Hepatic stellate cell (primary cell): ENCODE measurements at places on chromosomes 6 and 20.

GRCh38 chr20:25233016-25233772, 14.7 kb upstream of the PYGB start:
- peak; percentile 65 for DNase-seq

DNA sequence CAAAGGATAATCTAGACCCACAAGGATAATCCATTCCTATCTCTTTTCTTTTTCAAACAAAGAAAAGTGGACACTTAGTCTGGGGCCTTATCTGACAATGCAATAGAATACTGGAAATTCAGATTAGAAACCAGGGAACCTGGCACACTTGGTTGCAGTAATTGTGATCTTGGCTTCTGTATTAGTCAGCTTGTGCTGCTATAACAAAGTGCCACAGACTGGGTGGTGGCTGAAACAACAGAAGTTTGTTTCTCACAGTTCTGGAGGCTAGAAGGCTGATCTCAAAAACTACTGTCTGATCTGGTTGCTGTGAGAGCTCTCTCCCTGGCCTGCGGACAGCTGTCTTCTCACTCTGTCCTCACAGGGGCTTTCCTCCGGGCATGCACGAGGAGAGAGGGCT, 49.4 kb downstream of the SNRNP48 start:
- no peak for DNase-seq

DNA sequence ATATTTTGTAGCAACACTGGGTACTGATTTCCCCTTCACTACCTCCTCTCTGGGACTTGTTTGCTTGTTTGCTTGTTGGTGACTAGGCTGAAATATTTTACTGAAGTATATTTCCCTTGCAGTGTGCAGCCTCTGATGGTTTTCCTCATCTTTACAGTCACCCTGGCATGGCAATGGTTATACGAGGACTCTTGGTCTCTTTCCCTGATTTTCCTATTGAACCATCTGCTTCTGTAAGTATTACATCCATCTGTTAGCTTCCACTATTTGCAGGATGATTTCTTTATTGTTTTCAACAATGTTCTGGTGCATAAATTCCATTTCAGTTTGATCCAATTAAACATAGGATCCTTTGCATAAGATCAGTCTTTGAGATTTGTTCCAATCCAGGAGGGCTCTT, 465.1 kb downstream of the MEI4 start:
- DNase-seq, result no peak

DNA sequence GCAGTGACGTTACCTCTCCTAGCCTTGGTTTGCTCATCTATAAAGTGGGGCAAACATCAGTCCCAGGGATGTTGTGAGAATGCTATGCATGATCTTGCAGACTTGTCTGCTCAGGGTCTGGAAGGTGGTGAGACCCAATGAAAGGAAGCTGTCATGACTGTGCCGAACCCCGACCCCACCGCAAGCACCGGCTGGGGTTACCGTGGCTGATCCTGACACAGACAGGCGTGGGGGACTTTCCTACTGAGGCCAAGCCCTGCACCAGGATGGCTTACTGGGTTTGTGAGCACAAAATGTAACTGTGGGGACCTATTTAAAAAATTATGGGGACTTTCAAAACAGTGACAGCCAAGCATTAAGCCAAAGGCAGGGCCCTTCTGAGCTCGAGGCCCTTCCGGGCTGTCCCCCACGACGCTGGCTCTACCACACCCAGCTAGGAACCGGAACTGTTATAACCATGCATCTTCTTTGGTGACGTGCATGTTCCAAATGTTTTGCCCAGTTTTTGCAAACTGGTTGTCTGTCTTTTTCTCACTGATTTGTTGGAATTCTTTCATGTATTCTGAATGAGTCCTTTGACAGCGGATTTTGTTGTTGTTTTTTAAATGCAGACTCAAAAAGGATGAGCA, 76.6 kb upstream of the PMEPA1 start:
- no peak for DNase-seq

DNA sequence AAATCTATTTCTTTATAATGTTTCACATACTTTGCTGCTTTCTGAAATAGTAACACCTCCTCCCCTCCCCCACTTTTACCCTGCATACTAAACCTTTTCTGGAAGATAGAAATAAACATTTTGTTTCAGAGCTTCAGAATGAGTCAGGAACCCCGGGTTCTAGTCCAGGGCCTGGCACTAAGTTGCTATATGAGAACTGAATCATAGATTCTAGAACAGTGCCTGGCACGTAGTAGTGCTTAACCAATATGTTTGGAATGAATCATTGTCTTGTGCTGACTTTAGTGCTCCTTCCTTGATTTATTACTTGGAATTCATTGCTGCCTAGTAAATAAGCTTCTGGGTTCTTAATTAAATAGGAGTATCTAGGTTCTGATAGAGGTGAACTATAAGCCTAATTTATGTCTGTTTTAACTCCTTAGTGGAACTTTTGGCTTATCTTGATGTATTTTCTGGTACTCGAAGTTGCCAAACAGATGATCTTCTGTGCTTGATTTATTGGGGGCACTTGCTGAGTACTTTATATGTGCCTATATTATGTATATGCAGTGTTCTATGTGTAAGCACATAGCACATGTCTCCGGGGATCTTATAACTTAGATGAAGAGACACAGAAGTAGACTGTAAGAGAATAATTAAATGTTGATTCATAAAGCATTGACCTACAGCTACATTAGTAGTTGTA, 18.6 kb downstream of the TAB2 start:
- no peak for DNase-seq

GRCh38 chr6:33392595-33392948, 949 bp downstream of the KIFC1 start:
- no peak for DNase-seq

DNA sequence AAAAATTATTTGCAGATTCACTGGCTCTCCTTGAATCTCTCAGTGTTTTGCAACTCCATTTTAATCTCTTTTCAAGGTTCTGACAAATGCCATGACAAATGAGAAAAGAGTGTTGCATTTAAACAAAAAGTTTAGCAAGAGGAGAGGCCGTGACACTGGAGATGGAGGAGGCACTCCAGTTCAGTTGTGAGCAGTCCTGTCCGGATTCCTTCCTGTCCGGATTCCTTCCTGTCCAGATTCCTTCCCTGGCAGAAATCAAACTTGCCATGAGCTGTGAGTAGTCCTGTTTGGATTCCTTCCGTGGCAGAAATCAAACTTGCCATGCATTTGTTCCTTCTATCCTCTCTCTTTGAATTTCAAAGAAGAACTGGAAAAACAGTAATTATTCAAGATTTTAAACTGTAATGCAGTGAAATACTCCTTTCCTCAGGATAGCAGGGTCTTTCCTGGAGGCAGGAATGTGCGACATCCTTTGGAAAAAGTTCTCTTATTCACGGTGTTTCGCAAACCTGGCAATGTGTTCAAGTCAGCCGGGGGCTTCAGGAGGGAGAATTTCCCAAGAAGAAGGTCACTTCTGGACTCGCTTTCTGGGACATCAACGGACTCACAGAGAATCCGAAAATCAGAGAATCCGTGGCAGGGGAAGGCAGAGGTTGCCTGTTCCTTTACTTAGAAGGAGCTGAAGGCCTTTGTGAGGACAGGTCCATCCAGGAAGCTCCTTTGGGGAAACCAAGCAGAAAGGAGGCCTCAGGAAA, 48.7 kb upstream of the DACT2 start:
- DNase-seq, result no peak

- no peak for DNase-seq
These were observed 500 bp downstream of the LTV1 start for GRCh38 chr6:143843677-143843999.

- no peak for DNase-seq
These were observed 104.9 kb downstream of the TULP4 start for GRCh38 chr6:158416883-158417759.

DNA sequence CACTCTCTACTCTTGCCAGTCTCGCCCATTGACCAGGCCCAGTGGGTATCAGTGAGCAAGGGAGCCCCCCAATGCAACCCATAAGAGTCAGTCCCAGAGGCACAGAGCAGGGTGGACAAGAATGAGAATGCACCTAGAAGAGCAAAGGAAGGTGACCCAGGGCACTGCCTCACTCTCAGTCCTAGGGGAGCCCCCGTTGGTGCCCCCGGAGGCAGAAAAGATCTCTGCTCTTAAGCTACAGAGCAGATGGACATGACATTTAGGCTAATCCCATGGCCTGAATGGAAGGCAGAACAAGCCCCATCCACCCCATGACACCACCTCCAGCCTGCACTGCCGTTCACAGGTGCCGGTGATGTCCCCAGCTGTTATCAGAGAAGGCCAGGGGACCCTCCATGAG, 50.7 kb upstream of the PLEKHG1 start:
- no peak for DNase-seq

- no peak for DNase-seq
These were observed 26.3 kb downstream of the HECA start for GRCh38 chr6:139161169-139161568.

DNA sequence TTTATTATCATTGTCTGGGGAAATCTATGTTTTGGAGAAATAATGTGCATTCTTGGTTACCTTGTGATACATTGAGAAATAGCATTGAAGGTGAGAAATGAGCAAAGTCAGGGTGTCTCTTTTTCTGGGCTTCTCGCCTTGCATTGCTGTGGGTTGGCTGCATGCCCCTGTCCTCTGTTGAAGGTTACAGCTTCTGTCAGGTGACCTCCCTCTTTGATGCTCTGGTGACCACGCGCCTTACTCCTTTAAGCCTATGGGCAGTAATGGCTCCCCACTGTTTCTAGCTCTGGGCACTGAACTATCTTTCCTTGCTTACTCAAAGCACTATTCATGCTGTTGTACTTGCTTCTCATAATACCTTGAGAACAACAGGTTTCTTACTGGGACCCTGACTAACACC, 14.6 kb downstream of the ADGRB3 start:
- DNase-seq, result no peak

- DNase-seq, result no peak
These were observed 109.8 kb upstream of the SGK1 start for GRCh38 chr6:134427721-134428120.

DNA sequence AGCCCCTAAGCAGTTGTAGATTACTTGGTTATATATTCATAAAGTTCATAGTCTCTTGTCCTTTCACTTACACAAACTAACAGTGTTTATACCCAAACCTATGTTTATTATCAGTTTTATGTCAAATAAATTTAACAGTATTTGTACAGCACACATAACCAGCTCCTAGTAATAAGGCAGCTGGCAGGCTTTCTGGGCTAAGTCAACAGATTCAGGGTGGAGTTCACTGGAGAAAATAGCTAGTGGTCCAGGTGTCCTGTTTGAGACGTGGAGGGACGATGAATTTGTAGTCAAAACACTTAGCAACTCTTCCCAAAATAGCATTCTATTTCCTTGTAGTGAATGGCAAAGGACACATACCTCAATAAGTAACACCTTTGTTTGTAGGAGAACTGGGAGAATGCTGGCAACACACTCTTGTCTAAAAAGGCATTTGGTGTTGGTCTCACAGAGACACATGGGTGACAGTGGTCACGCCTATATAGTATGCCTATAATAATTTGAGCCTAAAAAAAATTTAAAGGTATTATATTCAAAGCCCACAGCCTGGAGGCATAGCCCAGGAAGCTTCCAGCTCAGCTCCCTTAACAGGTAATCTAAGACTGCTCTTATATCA, 156.4 kb upstream of the CARMIL1 start:
- DNase-seq, result no peak

- no peak for DNase-seq
These were observed 48.7 kb upstream of the HEY2 start for GRCh38 chr6:125700581-125701353.

GRCh38 chr6:31864818-31865204, 2.2 kb upstream of the NEU1 start:
- no peak for DNase-seq

DNA sequence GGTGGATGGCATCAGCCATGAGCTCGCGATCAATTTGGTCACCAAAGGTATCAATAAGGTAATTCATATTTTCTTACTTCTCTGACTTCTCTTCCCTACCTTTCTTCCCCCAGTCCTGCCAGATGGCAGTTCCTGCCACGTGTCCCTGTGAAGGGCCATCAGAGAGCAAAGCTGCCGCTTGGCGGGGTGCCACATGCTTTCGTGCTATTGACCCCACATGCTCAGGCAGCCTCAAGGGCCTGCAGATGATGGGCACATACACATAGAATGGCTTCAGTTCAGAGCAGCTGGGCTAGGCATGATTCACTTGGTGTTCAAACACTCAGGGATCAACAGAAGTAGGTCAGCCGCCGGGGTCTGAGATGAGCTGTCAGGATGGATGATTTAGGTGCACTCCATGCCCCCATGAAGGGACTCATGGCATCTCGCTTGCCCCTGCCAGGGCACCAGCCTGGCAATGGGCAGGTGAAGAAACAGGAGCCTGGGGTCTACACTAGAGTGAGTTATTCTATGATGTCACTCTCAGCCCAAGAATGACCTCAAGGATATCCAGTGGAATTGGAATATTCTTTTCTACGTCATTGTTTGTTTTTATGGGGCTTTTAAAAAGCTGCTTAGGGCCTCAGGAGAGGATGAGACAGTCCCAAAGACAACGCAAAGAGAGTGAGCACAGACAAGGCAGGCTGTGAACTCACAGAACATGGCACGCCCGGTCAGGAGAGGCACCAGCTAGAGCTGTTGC, 25.5 kb downstream of the BANF2 start:
- no peak for DNase-seq

DNA sequence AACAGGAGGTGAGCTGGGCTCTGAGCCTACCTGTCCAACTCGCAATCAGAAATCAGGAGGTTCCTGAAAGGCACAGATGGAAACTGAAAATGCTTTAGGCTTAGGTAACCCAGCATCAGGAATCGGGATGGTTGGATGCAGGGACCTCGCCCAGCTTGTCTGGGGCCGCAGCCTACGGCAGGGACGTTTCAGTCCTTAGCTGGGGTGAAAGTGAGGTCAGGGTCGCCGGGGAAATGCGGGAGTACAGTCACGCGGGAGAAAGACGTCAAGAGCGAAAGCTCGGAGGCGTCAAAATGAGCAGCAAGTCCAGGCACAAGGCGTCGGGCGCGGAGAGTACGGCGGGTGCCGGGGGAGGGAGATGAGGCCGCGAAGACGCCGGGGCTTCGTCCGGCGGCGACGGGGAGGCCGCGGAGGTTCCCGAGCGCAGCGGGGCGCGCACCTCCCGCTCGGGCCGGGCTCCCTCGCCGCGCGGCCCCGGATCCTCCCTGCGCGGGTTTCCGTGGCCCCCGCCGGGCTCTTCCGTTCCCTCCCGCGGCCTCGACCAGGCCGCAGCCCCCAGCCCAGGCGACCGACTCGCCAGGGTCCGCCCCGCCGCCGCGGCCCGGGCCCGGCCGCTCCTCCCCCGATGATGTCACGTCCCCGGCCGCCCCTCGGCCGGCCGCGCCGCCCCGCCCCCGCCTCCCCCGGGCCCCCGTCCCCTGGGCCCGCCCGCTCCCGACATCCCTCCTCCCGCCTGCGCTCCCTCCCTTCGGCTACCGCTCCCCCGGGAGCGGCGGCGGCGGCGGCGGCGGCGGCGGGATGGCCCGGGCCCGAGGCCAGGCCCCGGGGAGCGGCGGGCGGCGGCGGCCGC, at the start of gene EBF4:
TSS of gene EBF4 (plus strand) at position 745 of the 850 bp plus-strand sequence. CDS start 866 bp downstream, outside the sequence.
- DNase-seq, result peak; percentile 53

- no peak for DNase-seq
These were observed 823 bp downstream of the NHLRC1 start for GRCh38 chr6:18121580-18122127.

- DNase-seq, result no peak
These were observed 100.6 kb downstream of the HIVEP1 start for GRCh38 chr6:12112540-12113189.

GRCh38 chr6:166697113-166697512, 70.1 kb upstream of the RPS6KA2 start:
- DNase-seq, result no peak
